ENCODE measurements at places on chromosomes 12 and 14.

GRCh38 chr12:46921048-46921763 is 95.4 kb upstream of the SLC38A4 start:
- DNase-seq, result no peak

DNA sequence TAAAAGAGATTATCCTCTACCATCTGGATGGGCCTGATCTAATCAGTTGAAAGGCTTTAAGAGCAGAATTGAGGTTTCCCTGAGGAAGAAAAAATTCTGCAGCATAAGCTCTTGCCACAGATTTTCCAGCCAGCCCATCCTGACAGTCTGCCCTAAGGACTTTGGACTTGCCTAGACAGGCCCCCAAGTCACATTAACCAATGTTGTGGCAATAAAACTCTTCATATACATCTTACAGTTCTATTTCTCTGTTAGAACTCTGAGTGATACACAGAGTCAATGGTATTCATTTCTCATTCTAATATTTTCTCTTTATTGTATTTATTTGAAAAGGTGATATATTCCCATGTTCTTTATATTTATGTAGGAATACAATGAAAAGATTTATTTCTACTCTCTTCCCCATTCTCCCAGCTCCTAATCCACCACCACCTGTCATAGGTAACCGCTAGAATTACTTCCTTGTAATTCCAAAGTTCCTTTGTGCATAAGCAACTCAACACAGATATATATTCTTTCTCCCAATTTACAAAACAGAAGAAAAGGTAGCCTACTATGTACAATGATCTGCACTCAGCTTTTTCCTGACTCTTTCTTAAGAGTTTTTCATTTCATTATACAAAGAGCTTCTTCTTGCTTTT is 182.1 kb downstream of the CAPZA3 start:
- DNase-seq, result no peak

GRCh38 chr12:79121486-79121885 is 256.9 kb downstream of the SYT1 start:
- DNase-seq, result no peak

DNA sequence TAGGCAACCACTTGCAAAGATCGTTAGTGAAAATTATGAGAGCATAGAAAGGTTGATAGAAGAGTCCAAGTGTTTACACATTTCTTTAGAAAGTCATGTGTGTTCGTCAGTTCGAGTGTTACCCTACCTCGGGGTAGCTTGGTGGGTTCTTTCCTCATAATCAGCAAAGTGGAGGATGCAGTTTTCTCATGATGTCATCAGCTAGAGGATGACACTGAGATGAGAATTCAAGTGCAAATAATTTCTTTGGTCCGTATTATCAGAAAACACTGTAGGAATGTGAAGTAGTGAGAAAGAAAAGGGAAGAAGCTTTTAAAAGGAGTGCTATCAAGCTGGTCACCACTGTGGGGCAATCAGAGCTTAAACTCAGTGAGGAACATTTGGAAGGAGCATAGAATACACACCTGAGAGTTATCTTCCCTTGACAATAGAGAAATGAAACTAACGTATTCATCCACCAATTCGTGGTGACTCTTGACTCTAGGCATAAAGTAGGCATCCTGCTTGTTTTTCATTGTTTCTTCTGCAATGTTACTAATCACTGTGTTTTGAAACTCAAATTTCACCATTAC is 1340.9 kb upstream of the TMEM132C start:
- DNase-seq, result no peak

- no peak for DNase-seq
Observed at GRCh38 chr14:101591582-101591981, 30.3 kb downstream of the DIO3 start.

GRCh38 chr14:98203421-98203820 is 1068.6 kb downstream of the BCL11B start:
- no peak for DNase-seq

Data from stimulated activated CD4-positive, alpha-beta T cell treated with anti-CD3 and anti-CD28 coated beads, Interleukin-15, amount 100 ng/mL, for 24 hours (primary cell).